Dermis blood vessel endothelial cell (primary cell): ENCODE measurements at places on chromosomes 3 and 15. TPM values are rescaled to one million over a fixed set of nuclear protein-coding genes. Genes with fewer than 3 reads are reported as not detected.

ZCWPW2 gene
- total RNA-seq, result 0.19 TPM in 1 of 2 replicates, not detected in the other

TERC gene
- 36.1 and 446 TPM in 2 replicates for total RNA-seq

ARL13B gene
- total RNA-seq, result 12.3 and 13.8 TPM in 2 replicates

VGLL3 gene
- 0.33 and 1.0 TPM in 2 replicates for total RNA-seq

BFSP2 gene
- total RNA-seq, result not detected in 2 replicates

TEX55 gene
- not detected in 2 replicates for total RNA-seq

ETFA gene
- total RNA-seq, result 165 and 183 TPM in 2 replicates

ITIH4 gene
- 0.19 and 1.9 TPM in 2 replicates for total RNA-seq

TF gene
- under 0.01 and 0.85 TPM in 2 replicates for total RNA-seq

KLF15 gene
- 4.0 and 5.6 TPM in 2 replicates for total RNA-seq

RTP4 gene
- total RNA-seq, result 1.7 and 3.1 TPM in 2 replicates

FAM227B gene
- 1.4 and 2.4 TPM in 2 replicates for total RNA-seq

RTP1 gene
- not detected in 2 replicates for total RNA-seq

GOLGA6B gene
- total RNA-seq, result not detected in 2 replicates

AMOTL2 gene
- 104 and 130 TPM in 2 replicates for total RNA-seq

SPG21 gene
- 77.3 and 84.7 TPM in 2 replicates for total RNA-seq

HGD gene
- total RNA-seq, result 0.60 and 2.4 TPM in 2 replicates

GABRR3 gene
- not detected in 2 replicates for total RNA-seq

HTR3E gene
- total RNA-seq, result not detected in 2 replicates

C3orf80 gene
- total RNA-seq, result not detected in 2 replicates

GOLGA8O gene
- total RNA-seq, result 0.09 and 0.51 TPM in 2 replicates

RAD51 gene
- 4.8 and 10.7 TPM in 2 replicates for total RNA-seq

KY gene
- not detected in 2 replicates for total RNA-seq

ASTE1 gene
- total RNA-seq, result 5.7 and 7.5 TPM in 2 replicates

NEK10 gene
- total RNA-seq, result 2.0 and 2.6 TPM in 2 replicates

TUSC7 gene
- not detected in 2 replicates for total RNA-seq

GOLGA8M gene
- total RNA-seq, result 0.28 and 0.51 TPM in 2 replicates

RPP14 gene
- 20.3 and 22.0 TPM in 2 replicates for total RNA-seq

CHRNA7 gene
- 0.34 and 0.79 TPM in 2 replicates for total RNA-seq

SMCO1 gene
- not detected in 2 replicates for total RNA-seq

ATP13A5 gene
- total RNA-seq, result not detected in 2 replicates

KIAA1143 gene
- total RNA-seq, result 23.0 and 23.9 TPM in 2 replicates

VWA5B2 gene
- 0.05 and 0.17 TPM in 2 replicates for total RNA-seq

CCR8 gene
- total RNA-seq, result not detected in 2 replicates

ATR gene
- total RNA-seq, result 30.7 and 36.1 TPM in 2 replicates

MCCC1 gene
- total RNA-seq, result 24.5 and 33.6 TPM in 2 replicates

MYD88 gene
- total RNA-seq, result 29.3 and 29.9 TPM in 2 replicates

REC114 gene
- total RNA-seq, result not detected in 2 replicates

TRPC1 gene
- total RNA-seq, result 7.2 and 14.0 TPM in 2 replicates

PIF1 gene
- 5.4 and 16.5 TPM in 2 replicates for total RNA-seq

UQCC5 gene
- total RNA-seq, result 1.7 and 2.7 TPM in 2 replicates

CFAP100 gene
- not detected in 2 replicates for total RNA-seq

WDR76 gene
- 10.4 and 17.8 TPM in 2 replicates for total RNA-seq

LSAMP gene
- total RNA-seq, result not detected in 2 replicates

CCR5 gene
- not detected in 2 replicates for total RNA-seq

PCLAF gene
- total RNA-seq, result 13.4 and 31.2 TPM in 2 replicates

GPR87 gene
- not detected in 2 replicates for total RNA-seq

KIF15 gene
- 7.5 and 21.2 TPM in 2 replicates for total RNA-seq

TGM5 gene
- total RNA-seq, result not detected in 2 replicates

PLSCR4 gene
- 655 and 677 TPM in 2 replicates for total RNA-seq

ITIH1 gene
- not detected in 2 replicates for total RNA-seq

CYP1A2 gene
- total RNA-seq, result not detected in 2 replicates
